ENCODE measurements at places on chromosomes 7 and 10.

GRCh38 chr10:24762161-24762924 is 38.7 kb upstream of the ARHGAP21 start:
- no peak for DNase-seq

DNA sequence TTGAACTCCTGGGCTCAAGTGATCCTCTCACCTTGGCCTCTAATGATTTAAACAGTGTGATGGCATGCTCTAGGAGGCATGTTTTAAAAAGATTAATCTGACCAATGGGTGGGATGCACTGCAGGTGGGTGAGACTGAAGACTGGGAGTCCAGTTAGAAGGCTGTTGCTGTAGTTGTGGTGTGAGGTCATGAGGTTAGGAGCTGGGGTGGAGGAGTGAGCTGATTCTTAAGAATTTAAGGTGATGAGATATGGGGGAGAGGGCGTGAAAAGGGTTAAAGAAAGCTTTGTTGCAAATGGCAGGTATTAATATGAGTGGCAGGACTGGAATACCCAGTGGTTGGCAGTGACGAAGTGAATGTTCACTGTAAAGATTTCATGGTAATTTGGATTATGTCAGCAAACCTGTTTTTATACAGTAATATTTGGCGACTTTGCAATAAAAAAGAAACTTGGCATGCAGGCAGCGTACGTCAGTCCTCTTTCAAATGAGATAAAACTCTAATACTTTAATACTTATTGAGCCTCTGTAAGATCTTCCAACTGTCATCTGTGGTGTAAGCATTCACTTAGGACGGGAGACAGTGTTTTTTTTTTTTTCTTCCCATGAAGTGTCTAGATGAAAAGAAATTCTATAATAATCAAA is 72.8 kb upstream of the MTPN start:
- no peak for DNase-seq

- no peak for DNase-seq
Observed at GRCh38 chr7:21984042-21984441, 38.3 kb upstream of the CDCA7L start.

- no peak for DNase-seq
Observed at GRCh38 chr10:109774121-109774440, 149.2 kb downstream of the XPNPEP1 start.

DNA sequence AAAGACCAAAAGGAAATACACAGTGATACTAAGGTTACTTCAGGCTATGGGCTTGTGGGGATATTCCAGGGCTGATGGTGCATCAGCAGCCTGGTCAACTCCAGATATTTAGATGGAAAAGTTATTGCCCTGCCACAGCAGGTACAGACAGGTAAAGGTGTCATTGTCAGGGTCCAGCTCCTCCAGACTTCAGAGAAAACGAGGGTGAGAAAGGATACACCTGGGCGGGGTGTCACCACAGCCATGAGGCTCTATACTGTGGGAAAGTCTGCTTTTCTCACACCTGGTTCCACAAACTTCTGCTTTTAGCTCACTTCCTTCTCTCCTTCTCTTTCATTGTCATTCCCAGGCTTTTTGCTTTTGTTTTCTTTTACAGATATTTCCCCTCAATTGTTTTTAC is 2.0 kb upstream of the C10orf120 start:
- DNase-seq = no peak

GRCh38 chr10:71465551-71466252 is 69.0 kb downstream of the CDH23 start:
- no peak for DNase-seq

GRCh38 chr10:59319854-59320253 is 42.5 kb downstream of the FAM13C start:
- no peak for DNase-seq

- no peak for DNase-seq
Observed at GRCh38 chr7:159296093-159296681, 151.5 kb upstream of the VIPR2 start.

DNA sequence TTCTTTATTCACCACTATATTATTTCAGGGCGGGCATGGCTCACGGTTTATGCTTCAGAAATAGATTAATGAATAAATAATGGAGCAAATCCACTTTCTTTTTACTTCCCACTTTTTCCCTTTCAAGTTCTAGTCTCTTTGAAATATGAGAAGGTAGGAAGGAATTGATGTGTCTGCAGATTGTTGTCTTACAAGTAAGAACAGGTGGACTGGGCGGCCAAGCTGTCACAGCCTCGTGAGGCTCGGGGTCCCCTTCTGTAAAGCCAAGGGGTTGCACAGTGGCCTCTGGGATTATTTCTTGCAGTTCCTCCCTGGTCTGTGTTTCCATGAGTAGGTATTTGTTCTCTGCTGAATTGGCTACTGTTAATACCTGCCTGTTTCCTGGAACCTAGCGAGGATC is 11.2 kb downstream of the VWA2 start:
- no peak for DNase-seq

- no peak for DNase-seq
Observed at GRCh38 chr7:35676211-35676610, 18.7 kb downstream of the HERPUD2 start.

DNA sequence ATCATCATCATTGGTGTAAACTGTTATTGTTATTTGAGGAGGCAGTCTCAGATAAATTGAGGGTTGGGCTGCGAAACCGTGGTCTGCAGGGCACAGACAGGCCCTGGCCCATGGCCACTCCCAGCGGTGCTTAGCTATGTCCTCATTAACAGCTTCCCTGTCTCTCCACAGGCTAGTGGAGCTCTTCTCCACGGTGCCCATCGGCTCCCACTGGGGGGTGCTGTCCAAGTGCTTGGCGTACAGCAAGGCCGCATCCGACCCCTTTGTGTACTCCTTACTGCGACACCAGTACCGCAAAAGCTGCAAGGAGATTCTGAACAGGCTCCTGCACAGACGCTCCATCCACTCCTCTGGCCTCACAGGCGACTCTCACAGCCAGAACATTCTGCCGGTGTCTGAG is 21.6 kb downstream of the GPR26 start:
- no peak for DNase-seq

- DNase-seq = no peak
Observed at GRCh38 chr10:127013211-127013656, 108.0 kb downstream of the DOCK1 start.

DNA sequence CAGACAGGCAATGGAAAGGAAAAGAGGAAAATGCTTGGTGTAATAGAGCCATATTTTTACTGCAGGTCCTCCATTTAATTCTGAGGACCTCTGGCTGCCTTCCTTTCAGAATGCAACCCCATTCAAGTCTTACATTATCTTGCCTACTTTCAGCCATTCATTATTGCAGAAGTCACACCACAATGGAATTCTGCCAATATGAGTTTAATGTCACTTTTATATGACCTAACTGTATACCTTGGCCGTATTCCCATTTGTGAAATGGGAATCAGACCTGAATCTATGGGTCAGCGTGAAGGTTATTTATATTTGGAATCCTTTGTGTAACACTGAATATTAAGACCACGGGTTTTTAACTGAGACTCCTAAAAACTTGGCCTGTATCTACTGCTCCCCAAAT is 241.7 kb upstream of the AOAH start:
- no peak for DNase-seq

- DNase-seq = no peak
Observed at GRCh38 chr7:130649004-130649790, 19.4 kb downstream of the COPG2 start.

- no peak for DNase-seq
Observed at GRCh38 chr10:99497343-99498025, 35.3 kb upstream of the NKX2-3 start.

- DNase-seq = no peak
Observed at GRCh38 chr7:44290252-44290620, 35.2 kb downstream of the CAMK2B start.

DNA sequence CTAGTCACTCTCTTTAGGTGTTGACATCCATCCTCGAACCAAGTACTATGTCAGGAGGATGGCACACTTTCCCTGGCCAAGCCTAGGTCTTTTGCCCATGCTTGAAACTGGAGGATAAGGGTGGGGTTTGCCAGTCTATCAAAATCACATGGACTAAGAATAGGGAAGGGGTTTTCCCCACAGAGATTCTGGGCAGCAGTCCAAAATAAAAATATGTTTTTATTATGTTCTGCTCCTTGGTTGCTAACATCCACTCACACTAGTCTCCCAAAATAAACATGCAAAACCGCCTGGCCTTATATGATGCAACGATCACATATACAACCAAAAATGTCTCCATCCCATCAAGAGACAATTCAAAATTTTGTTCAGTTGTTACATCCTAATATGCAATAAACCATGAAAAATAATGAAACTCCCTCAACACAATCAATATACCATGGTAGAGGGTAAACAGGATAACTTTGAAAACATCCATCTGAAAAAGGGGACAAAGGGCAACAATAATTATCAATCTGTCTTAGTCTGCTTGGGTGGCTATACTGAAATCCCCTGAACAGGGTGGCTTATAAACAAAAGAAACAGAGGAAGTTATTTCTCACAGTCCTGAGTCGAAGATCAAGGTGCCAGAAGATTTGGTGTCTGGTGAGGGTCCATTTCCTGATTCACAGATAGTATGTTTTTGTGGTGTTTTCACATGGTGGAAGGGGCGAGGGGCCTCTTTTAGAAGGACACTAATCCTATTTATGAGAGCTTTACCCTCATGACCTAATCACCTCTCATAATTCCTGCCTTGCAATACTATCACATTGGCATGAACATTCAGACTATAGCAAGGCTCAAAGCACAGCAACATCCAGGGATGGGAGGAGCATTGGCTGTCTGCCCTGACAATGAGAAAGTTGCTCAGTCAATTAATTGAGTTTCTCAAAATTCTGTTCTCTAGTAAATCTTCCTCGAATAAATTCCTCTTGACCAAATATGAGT is 159.3 kb downstream of the ETV1 start:
- DNase-seq = no peak

- DNase-seq = no peak
Observed at GRCh38 chr7:104482362-104483037, 154.1 kb downstream of the LHFPL3 start.

- DNase-seq = no peak
Observed at GRCh38 chr10:104304927-104305326, 33.3 kb downstream of the ITPRIP start.

- no peak for DNase-seq
Observed at GRCh38 chr10:6600224-6600987, 20.3 kb upstream of the PRKCQ start.

DNA sequence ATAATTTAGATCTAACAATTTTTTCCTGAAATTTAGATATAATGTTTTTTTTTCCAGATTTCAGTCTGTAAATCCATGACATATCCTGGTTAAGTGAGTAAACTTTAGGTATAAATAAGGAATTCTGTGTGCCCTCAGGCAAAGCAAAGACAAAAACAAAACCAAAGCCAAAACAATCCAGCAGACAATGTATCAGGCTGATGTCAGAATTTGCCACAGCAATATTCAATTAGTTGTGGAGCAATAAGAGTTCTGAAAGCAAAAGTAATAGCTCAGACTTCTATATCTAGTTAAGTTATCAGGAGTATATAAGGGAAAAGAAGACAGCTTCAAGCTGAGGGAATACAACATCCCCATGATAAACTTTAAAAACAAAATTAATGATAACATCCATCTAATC is 82.0 kb downstream of the MKX start:
- no peak for DNase-seq

GRCh38 chr10:35090162-35090954 is at the start of gene CUL2:
Gene CUL2, minus strand, starts transcription at chr10:35090341. Its CDS starts 19,024 bp downstream, at chr10:35071317.
- peak; percentile 86 for DNase-seq

DNA sequence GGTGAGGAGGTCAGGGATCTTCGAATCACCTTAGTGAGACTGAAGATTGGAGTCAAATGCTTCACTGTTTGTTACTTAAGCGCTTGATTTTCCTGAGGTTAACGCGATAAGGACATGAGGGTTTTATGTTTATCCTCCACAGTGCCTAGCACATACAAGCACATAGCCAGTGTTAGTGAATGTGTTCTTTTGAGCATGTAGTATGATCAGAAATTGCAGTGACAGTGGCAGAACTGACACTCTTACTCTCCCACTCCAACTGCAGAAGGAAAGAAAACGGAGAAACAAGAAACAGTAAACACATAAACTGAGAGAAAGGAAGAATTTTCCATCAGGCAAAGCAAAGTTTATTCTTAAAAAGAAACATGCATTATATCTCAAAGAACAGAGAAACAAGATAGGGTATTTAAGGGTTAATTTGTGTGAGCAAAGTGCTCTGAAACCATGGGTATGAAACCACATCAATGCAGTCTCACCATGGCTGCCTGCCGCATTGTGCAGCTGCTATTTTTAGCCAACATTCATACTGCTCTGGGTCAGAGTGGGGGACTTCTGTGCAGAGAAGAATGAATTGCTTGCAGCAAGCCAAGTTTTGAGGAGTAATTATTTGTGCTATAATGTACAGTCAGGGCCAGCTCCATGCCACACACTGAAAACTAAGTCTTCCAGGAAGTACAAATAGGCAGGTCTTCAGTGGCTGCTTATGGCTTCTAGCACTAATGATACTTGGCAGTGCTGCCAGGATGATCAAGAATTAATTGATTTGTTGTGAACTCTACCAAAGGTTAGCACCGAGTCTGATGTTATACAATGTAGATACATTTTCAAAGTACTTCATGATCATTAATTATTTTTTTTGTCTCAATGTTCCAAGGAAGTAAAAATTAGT is 152.0 kb downstream of the MACC1 start:
- DNase-seq = no peak

GRCh38 chr10:27319752-27320431 is 79.3 kb upstream of the ACBD5 start:
- no peak for DNase-seq

Measured in stimulated activated CD8-positive, alpha-beta memory T cell treated with anti-CD3 and anti-CD28 coated beads, Interleukin-4, amount 100 ng/mL, for 24 hours (primary cell).